RPMI7951 (cell line): ENCODE measurements at places on chromosomes 3 and 15. TPM values are rescaled to one million over a fixed set of nuclear protein-coding genes. Genes with fewer than 3 reads are reported as not detected.

DNA sequence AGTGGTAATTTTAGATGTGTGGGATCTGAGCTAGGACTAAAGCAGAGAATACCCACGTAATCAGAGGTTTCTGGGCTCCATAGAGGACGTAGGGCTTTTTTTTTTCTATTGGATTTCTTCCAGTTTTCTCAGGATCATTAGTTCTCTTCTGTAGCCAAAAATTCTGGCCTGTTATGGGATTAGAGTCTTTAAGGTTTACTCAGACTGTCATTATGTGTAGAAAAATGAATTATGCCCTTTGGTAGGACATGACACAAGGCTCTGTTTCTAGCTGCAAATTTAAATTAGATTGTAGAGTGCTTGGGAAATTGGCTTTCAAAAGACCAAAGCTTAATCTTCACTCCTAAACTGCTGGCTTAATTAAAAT is 1.9 kb downstream of the SETD5 start:
- no peak for DNase-seq

Gene RBPMS2
- total RNA-seq: not detected in 2 replicates

GRCh38 chr3:73009008-73009407 is 12.4 kb downstream of the PPP4R2 start:
- DNase-seq: no peak

GRCh38 chr3:126683069-126683468 is 21.0 kb upstream of the CHCHD6 start:
- no peak for DNase-seq

DNA sequence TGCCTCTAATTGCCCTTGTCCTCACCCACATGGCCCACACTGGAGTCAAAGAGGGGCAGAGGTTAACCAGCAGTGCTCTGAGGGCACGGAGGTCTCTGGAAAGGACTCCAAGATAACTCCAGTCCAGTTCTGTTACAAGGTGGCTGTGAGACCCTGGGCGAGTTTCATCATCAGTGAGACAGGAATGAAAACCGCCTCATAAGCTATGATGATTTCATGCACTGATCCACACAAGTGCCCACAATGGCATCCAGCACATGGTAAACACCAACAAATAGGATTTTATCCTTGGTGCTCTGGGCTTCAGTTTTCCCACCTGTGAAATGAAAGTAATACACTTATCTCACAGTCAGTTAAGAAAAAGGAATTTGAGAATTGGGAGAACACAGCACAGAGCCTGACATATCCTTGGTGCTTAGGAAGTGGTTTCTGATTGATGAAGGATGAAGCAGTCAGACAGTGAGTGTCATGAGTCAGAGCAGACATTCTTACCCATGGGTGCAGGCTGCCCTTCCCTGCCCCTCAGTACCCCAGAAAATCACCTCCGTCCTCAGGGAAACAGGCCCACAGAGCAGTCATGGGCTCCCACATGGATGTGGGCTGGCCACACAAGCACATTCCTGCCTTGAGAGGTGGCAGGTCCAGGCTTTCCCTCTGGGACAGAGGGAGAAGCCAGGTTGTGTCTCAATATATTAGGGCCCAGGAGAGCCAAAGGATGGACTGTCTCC is 48.4 kb downstream of the DAPK2 start:
- DNase-seq: no peak

DNA sequence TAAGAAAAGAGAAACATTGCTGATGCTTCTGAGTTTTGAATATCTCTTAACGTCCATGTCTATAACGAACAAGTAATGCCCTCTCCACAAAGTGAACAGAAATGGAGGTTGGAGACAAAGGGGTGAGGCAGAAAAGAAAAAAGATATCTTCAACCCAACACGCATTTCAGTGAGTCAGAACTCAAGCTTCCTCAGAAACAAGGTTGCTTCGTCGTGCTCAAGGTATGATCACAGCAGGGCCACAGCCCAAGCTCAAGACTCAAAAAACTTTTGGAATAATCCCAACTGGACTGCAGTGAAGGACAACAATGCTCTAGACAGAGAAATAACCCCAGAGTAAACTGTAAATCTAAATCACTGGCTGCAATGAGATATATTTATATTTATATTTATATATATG is 18.9 kb downstream of the WNT5A start:
- peak; percentile 79 for DNase-seq

Gene CLDN16
- not detected in 2 replicates for total RNA-seq

GRCh38 chr3:76310667-76311066 is 525.3 kb upstream of the ZNF717 start:
- no peak for DNase-seq

- DNase-seq: no peak
Observed at GRCh38 chr3:50139308-50139707, 15.8 kb upstream of the SEMA3F start.
